Activated T-cell treated with anti-CD3 and anti-CD28 coated beads for 4 hours (primary cell): ENCODE measurements at places on chromosomes 6 and 20.

- no peak for DNase-seq
These were observed 157.0 kb upstream of the PLN start for GRCh38 chr6:118391086-118391485.

DNA sequence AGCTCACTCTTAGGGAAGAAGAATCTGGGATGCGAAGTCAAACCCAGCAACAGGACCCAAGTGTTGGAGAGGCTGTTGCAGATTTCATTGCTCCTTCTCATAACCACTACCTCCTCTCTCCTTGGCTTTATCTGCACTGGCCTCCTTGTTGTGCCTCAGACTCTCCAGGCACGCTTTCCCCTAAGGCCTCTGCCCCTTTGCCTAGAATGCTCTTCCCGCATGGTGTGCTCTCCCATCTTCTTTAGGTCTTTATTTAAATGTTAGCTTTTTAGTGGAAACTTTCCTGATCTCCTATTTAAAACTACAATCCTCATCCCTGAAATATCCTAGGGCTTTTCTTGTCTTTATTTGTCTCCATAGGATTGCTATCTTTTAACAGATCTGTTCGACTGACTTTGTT is 94.9 kb upstream of the TMEM30A start:
- no peak for DNase-seq

- DNase-seq, result no peak
These were observed 9.6 kb upstream of the NRM start for GRCh38 chr6:30700340-30700739.

DNA sequence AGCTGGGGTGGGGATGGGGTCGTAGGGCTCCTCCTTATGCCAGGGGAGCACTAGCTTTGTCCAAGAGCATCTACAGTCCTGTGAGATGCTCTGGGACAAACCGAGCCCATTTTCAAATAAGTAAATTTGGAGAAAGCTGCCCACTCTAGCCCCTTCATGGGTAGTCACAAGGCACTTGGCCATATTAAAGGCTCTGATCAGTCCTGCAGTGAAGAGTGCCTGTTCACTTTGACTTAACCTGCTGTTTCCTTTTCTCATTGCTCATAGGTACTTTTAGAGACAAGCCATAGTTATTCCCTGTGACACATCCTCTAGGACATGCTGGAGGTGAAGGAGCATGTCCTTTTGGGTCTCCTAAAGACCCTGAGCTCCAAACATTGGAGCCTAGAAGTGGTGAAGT is 38.4 kb downstream of the FAM110A start:
- no peak for DNase-seq

DNA sequence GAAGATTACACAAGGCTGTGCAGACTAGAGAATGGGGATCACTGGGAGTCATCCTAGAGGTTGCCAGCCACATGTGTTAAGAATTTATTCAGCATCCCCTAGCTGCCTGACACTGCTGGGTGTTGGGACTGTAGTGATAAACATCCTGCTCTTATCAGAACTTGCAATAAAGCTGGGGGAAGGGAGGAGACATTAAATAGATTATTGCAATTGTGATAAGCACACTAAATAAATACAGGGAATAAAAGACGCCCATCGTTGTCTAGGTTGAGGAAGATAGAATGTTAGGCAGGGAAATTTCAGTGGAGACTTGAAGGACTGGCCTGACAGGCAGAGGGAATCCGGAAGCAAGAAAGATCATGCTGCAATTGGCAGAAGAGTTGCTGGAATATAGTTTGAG is 33.2 kb upstream of the TRAM2 start:
- no peak for DNase-seq

DNA sequence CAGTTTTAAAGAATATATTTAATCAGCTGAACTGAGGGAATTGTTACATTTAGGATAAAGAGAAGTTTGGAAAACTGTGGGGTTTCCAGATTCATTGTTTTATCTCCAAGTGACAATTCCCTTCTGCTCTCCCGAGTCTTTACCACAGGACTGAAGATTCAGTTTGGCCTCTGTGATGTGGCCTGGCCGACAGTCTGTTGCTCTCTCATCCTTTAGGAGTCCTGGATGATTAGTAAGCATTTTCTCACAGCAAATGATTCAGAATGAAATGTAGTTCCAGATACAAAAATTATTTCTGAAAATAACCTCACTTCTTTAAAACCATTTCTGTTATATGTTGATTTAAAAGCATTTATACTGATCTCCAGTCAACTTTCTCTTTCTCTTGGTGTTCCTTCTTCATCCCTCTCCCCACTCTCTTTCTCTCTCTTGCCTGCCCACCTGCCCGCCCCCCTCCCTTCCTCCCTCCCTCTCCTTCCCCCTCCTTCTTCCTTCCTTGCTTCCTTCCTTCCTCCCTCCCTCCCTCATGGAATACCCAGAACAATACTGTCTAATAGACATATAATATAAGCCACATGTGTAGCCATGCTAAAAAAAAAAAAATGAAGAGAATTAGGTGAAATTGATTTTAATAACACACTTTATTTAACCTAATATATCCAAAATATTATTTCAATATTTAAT is 254.9 kb downstream of the PRL start:
- DNase-seq, result no peak

DNA sequence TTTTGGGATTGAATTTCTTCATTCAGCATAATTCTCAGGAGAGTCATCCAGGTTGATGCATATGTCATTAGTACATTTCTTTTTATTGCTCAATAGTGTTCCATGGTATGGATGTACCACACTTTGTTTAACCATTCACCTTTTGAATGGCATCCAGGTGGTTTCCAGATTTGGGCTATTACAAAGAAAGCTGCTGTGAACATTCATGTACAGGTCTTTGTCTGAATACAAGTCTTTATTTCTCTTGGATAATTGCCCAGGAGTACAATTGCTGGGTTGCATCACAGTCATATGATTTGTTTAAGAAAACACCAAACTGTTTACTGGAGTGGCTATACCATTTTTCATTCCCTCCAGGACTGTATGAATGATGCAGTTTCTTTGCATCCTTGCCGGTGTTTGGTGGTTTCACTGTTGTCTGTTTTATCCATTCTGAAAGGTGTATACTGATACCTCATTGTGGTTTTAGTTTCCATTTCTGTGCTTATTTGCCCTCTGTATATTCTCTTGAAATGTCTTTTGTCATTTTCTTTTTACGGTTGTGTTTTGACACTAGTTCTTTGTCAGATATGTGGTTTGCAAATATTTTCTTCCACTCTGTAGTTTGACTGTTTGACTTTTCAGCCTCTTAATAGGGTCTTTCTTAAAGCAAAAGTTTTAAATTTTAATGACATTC is 8.8 kb downstream of the CDKAL1 start:
- DNase-seq, result no peak

DNA sequence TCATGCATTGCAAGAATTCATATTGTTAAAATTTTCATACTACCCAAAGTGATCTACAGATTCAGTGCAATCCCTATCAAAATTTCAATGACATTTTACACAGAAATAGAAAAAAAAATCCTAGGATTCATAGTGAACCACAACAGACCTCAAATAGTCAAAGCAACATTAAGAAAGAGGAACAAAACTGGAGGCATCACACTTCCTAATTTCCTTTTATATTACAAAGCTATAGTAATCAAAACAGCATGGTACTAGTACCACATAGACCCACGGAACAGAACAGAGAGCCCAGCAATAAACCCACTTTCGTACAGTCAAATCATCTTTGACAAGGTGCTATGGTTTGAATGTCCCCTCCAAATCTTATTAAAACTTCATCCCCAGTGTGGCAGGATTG is 39.7 kb downstream of the NTSR1 start:
- DNase-seq, result no peak

GRCh38 chr20:40278673-40279072 is 410.4 kb downstream of the MAFB start:
- no peak for DNase-seq

GRCh38 chr20:4108495-4109306 is 93.3 kb upstream of the RNF24 start:
- DNase-seq, result peak; percentile 32
